ENCODE measurements at places on chromosomes 5 and 9.

- peak; percentile 17 for ATAC-seq
Measured at GRCh38 chr5:123116058-123116457, 27.0 kb downstream of the PRDM6 start.

DNA sequence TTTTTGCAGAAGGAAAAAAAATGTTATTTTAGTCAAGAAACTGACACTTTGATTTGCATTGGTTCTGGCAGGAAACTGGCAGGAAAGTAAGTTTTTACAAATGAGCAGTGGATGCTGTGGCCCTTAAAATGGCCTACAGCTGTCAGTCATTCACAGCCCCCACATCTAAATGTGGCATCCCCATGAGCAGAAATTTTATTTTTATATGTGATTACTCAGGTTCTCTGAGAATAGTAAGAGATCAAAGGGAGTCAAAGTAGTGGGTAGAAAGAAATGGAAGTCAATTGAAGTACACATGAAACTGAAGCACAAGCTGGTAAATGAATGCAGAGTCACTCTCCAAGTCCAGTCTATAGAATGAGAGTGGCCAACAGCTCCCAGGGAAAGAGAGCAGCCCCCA lies 80.3 kb downstream of the ENC1 start:
- no peak for ATAC-seq

DNA sequence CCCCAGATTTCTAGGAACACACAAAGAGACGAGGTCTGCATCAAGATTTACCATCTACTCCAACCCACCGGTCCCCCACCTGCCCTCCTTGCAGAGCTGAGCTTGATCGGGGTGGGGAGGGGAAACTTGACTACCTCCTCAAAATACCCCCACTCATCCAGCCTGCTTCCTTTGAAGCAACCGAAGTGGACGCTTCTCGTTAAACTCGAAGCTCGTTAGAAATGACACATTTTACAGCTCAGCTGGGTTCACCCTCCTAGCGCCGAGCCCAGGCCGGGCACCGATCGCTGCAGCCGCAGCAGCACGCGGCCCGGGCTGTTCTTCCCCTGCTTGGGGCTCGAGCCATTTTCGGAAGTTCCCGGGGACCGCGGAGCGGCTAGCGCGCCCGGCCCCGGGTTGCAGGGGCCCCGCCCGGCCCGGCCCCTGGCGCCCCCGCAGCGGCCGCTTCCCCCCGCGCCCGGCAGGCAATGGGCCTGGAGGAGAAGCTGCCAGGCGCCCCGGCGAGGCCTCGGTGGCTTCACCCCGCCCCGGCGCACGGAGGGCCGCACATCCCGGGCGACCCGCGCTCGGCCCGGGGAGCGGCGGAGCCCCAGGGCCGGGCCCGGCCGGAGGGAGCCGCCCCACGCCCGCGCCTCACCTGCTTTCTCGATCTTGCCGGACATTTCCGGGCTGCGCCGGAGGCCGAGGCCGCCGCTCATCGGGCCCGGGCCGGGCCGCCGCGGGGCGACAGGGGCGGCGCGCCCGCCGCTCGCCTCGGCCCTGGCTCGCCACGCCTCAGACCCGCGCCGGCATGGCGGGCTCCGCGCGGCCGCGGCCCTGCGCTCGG lies 530 bp downstream of the RAPGEF1 start:
- peak; percentile 31 for ATAC-seq

DNA sequence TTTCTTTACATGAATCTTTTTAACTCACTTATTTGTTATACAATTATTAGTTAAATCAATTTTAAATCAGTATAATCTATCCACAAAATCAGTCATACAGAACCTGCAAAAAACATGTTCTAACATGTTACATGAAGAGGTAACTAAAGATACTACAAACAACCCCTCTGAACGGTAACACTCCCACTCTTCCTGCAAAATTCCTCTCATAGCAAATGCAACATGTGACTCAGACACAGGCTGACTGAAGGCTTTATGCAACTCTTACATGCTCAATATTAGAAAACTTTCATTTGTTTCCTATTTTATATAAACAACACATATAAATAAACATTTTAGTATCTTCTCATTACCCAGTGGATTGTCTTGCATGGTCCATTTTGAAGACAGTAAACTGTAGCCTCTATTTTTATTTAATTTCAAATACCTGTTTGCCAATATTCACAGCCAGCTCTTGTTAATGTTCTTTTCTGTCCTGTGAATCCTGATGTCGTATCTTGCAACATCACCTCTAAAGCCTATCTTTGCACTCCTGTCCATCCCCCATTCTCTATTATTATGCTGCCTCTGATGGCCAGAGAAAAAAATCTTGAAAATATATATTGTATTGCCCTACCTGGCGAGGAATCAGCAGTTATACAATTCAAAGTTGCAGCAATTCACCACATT lies 100.5 kb upstream of the CCDC152 start:
- peak; percentile 44 for ATAC-seq

DNA sequence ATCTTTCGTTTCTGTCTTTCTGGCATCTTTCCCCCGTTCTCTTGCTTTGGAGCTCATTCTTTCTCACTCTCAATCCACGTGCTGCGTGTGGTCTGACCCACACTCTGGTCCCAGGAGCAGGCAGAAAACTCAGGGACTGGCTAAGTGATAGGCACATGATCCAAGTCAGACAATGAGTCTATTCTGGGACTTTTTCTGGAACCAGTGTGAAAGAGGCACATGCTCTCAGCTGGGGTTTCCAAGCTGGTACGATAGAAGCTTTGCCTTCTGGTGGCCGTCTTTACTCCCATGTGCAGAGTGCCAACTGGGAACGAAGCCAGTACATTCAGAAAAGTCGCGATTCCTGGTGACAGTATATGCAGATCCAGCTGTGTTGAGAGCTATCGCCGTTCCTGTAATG lies 94.4 kb downstream of the PDZD2 start:
- no peak for ATAC-seq

GRCh38 chr9:2448193-2448738 lies 173.3 kb upstream of the VLDLR start:
- no peak for ATAC-seq

DNA sequence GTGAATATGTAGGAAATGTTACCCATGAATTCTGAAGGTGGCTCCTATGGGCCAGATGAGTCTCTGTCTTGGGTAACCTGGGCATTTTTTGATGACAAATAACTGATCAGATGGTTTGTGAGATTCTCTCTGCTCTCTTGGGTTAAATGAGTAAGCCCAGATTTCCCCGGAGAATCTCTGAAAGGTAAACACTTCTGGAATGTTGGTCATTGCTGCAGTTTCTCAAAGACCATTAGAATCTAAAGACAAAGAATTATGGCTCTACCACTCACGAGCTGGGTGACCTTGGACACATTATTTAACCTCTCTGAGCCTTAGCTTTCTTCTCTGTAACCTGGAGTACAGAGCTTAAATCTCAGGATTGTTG lies 191.2 kb downstream of the DAB2IP start:
- no peak for ATAC-seq

DNA sequence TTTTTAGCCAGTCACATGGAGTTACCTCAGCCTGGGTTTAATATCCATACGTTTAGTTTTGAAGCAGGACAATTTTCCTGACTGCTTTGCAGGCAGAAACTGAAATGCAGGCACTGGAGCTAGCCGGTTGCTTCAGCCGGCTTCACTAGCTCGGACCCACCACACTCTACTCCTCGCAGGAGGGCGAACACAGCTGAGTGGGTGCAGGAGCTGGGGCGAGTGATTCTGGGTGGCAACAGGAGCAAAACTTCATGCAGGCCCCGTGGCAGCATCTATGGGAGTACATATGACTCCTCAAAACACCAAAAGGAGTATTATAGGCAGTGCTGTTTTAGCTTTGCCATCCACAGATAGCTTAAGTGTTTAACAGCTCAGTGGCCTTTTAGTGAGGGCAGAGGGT lies 1211.8 kb upstream of the NUDT12 start:
- no peak for ATAC-seq

- ATAC-seq, result no peak
Measured at GRCh38 chr5:111787006-111787405, 30.0 kb upstream of the NREP start.

GRCh38 chr9:117644133-117644931 lies 59.9 kb upstream of the TLR4 start:
- ATAC-seq, result peak; percentile 83

GRCh38 chr9:89482901-89483361 lies 15.0 kb downstream of the SEMA4D start:
- ATAC-seq, result no peak

- no peak for ATAC-seq
Measured at GRCh38 chr5:178117923-178118701, 4.8 kb downstream of the N4BP3 start.

- ATAC-seq, result no peak
Measured at GRCh38 chr9:113298924-113299770, 4.0 kb downstream of the RNF183 start.

- ATAC-seq, result no peak
Measured at GRCh38 chr9:75183306-75183705, 95.0 kb downstream of the OSTF1 start.

GRCh38 chr5:32726086-32726557 lies 15.0 kb downstream of the NPR3 start:
- no peak for ATAC-seq

DNA sequence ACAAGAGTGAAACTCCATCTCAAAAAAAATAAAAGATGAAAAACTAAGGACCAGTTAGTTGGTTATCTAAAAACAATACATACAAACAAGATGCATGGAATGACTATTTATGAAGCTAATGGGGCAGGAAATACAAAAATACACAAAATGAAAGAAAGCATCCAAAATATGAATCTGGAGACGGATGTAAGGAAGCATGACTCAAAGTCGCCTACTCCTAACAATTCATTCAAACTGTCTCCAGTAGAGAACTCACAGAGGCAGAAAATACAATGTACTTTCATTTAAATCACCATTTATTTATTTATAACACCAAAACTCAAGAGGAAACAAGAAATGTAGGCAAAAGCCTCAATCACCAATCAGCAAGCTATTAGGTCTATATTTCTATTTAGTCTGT lies 68.4 kb downstream of the SCAI start:
- ATAC-seq, result no peak

GRCh38 chr9:120438836-120439546 lies 141.0 kb downstream of the CDK5RAP2 start:
- peak; percentile 34 for ATAC-seq

DNA sequence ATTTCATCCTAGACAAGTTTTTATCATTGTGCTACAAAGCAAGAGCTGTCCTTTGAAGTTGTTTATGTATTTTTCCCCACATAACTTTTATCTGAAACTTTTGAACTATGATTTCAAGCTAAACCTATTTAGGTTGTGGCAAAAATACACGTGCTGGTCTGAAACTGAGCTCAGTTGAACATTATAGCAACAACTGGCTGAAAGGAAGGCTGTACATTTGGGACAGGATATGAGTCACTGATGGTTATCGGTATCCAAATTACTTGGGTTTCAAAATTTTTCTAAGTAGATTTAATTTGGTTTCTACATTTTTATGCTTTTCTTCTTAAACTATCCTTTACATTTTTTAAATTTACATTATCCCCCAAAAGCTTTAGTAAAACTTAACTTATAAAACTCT lies 627.3 kb upstream of the NUDT12 start:
- no peak for ATAC-seq

DNA sequence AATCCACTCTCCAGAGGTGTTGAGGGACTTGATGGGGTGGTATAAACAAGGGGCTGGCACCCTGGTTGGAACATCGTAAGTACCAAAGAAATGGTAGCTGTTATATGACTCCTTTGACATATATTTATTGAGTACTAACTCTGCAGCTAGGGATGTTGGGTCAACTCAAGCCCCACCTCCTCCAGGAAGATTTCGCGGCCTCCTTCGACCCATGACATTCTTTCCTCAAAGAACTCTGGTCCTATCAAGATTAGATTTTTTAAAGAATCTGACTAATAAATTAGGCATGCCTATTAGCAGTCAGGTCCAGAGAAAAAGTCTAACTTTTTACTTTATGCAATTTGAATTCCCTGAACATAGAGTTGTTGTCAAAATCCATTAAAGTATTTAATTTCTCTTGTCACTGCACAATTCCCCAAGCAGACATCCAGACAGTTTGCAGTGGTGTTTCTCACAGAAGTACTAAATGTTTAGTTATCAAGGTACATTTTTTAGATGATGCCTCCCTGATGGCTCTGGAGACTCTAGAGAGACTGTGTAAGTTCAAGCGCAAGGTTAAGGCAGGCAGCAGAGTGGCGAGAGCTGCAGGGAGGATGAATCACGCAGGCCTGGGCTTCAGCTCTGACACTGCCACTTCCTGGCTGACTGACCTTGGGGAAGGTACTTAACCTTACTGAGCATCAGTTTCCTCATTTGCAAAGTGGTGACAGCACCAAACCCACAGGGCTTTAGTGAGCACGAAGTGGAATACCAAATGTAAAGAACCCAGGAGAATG lies 209.6 kb downstream of the TTLL11 start:
- ATAC-seq, result peak; percentile 36

- ATAC-seq, result no peak
Measured at GRCh38 chr9:104992659-104993058, 64.7 kb upstream of the ABCA1 start.

- ATAC-seq, result no peak
Measured at GRCh38 chr5:179324760-179325295, 20.4 kb downstream of the ADAMTS2 start.

- ATAC-seq, result no peak
Measured at GRCh38 chr9:20811872-20812271, 127.8 kb downstream of the FOCAD start.

- peak; percentile 80 for ATAC-seq
Measured at GRCh38 chr5:122871661-122872060, 26.2 kb downstream of the SNX24 start.

DNA sequence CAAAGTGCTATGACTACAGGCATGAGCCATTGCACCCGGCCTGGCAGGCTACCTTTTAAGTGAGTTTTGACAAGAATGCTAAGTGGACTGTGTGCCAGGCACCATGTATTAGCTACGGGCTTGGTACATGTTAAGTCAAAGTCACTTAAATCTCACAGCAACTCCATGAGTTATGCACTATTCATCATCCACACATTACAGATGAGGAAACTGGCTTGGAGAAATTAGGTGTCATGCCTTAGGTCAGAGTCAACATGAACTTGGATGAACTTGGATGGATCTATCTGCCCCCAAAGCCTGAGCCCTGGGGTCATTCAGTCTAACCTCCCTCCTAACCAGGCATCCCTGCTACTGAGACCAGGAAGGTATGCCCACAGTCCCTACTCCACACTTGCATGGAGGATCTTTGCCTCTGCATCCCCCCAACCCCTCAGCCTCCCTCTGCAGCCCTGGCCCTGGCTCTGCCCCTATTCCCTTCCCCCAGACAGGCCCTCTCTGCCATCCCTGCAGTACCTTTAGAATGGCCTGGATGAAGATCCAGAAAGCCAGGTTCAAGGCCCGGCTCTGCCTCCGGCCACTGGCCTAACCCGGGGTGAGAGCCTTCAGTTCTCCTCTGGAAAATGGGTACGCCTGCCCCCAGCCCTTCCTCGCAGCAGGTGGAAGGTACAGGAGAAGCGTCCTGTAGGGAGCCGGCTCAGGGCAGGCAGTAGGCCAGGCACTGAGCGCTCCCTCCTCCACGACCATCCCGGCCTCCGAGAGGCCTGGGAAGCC lies 685 bp upstream of the ADGRD2 start:
- ATAC-seq, result peak; percentile 32

- ATAC-seq, result no peak
Measured at GRCh38 chr5:61887271-61887670, 418.7 kb upstream of the KIF2A start.
